ENCODE measurements at places on chromosomes 7 and 10. TPM values are rescaled to one million over a fixed set of nuclear protein-coding genes. Genes with fewer than 3 reads are reported as not detected.

GRCh38 chr7:55210716-55211115, 154.4 kb upstream of the LANCL2 start:
- H3K4me3 ChIP-seq, result no peak overlapping the region
- no peaks in the 10 kb centered on the region for H3K36me3 ChIP-seq
- no peaks in the 10 kb centered on the region for H3K4me1 ChIP-seq
- no peak overlapping the region for H3K27ac ChIP-seq

DNA sequence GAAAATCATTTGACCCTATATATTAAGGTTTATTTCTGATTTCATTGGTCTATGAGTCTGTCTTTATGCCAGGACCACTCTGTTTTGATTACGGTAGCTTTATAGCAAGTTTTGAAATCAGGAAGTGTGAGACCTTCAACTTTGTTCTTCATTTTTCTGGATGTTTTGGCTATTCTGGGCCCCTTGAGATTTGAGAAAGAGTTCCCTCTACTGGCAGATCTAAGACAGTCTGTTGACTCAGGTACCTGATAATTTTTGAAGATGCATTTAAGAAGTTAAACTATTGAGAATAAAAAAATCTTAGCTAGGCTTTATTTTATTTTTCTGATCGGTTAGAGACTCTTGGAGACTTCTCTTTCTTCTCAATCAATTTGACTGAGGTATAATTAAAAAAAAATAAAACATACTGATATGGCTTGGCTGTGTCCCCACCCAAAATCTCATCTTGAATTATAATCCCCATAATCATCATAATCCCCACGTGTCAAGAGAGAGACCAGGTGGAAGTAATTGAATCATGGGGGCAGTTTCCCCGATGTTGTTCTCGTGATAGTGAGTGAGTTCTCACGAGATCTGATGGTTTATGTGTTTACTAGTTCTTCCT, 209.2 kb downstream of the SNX10 start:
- no peaks in the 10 kb centered on the region for H3K36me3 ChIP-seq
- no peak overlapping the region for H3K27ac ChIP-seq
- no peaks in the 10 kb centered on the region for H3K27me3 ChIP-seq
- no peaks in the 10 kb centered on the region for H3K4me1 ChIP-seq
- no peak for DNase-seq

DNA sequence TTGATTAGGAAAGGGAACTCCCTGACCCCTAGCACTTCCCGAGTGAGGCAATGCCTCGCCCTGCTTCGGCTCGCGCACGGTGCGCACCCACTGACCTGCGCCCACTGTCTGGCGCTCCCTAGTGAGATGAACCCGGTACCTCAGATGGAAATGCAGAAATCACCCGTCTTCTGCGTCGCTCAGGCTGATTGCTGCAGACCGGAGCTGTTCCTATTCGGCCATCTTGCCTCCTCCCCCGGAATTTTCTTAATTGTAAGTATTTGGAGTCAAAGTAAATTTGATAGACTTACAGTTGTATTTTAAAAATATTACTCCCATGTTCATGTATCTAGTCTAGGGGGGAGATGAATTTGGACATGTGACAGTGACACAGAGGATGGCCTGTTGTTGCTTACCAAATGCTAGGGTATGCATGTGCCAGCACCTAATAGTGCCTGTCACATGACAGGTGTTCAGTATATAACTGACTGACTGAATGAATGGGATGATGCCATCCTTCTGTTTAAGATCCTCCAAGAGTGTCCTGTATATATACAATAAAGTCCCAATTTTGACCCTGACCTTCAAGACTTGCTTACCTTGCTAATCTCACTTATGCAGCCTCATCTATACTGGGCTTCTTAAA, 42.0 kb upstream of the ICA1 start:
- no peaks in the 10 kb centered on the region for H3K27me3 ChIP-seq
- H3K36me3 ChIP-seq, result no peaks in the 10 kb centered on the region
- DNase-seq, result no peak
- no peak overlapping the region for H3K27ac ChIP-seq

- no peak overlapping the region for H3K27ac ChIP-seq
- H3K27me3 ChIP-seq, result peaks cover 1% of the 10 kb centered on the region
- no peak overlapping the region for H3K4me3 ChIP-seq
- no peak for DNase-seq
Observed at GRCh38 chr10:60894786-60895185, 49.2 kb downstream of the RHOBTB1 start.

MCMBP gene
- 79.8 TPM for total RNA-seq

GRCh38 chr7:37196676-37197075, 252.0 kb downstream of the ELMO1 start:
- H3K36me3 ChIP-seq, result no peaks in the 10 kb centered on the region
- no peaks in the 10 kb centered on the region for H3K27me3 ChIP-seq
- no peak overlapping the region for H3K4me3 ChIP-seq
- H3K27ac ChIP-seq, result no peak overlapping the region

TCF7L2 gene
- 67.3 TPM for total RNA-seq

DNA sequence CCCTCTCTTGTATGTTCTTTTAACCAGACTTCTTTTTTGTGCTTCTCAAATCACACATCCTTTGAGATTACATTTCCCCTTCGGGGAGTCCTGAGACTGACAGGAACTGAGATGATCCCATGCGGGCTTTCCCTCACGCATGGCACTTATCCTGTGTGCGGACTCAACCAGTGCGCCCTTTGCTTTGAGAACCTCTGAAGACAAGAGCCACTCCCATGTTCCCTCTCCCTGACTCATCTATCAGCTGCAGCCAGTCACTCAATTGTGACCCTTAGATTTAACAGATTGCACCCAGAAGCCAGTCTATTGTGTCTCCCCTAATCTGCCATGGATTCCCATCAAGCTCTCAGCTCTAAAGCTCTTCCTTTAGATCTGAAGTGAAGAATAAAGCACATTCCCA, 353.9 kb upstream of the MEOX2 start:
- H3K27ac ChIP-seq, result no peak overlapping the region
- no peaks in the 10 kb centered on the region for H3K36me3 ChIP-seq
- H3K4me3 ChIP-seq, result no peak overlapping the region

CPSF4 gene
- 77.5 TPM for total RNA-seq

DNA sequence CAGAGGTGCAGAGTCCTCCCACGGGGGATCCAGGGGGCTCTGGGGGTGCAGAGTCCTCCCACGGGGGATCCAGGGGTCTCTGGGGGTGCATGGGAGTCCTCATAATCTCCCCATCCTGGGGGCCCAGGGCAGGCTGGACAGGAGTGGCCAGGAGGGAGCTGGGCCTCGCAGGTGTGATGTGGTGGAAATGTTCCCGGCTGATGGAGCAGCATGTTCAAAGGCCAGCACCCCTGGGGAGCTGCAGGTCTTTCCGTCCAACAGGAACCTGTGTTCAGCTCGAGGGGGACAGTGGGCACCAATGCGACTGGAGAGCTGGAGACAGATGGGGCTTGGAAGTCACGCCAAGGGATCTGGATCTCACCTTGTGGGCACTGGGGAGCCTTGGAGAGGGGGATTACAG, 38.5 kb upstream of the PSMG3 start:
- no peak overlapping the region for H3K27ac ChIP-seq
- no peak overlapping the region for H3K4me3 ChIP-seq
- DNase-seq, result no peak
- no peaks in the 10 kb centered on the region for H3K4me1 ChIP-seq

Measured in H1 (cell line).